ENCODE measurements at places on chromosomes 4 and X.

- H3K27me3 ChIP-seq: no peaks in the 10 kb centered on the region
- no peaks in the 10 kb centered on the region for H3K36me3 ChIP-seq
- DNase-seq: no peak
Observed at GRCh38 chrX:30910124-30910860, 21.2 kb upstream of the TAB3 start.

GRCh38 chr4:2364654-2365053, 53.8 kb downstream of the ZFYVE28 start:
- DNase-seq: peak; percentile 38
- peaks cover 19% of the 10 kb centered on the region for H3K4me1 ChIP-seq
- H3K27ac ChIP-seq: peak overlapping the region; percentile 25
- peaks cover 4% of the 10 kb centered on the region for H3K36me3 ChIP-seq

DNA sequence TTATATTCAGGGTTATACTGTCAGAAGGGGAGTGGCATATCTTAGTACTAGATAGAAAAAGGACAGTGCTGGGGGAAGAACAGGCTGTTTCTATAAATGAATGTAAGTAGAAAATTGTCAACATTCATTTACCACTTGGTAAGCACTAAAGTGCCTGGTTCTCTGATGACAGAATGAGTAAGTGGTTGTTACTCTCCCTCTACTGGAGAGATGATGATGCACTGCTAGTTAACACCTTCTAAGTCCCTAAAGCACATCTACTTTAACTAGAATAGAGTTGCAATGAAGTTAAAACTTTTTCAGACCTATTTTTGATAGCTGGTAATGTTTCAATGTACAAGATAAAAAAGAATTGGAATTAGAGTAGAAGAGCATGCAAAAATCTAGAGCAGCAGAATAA, 214.5 kb downstream of the KLHL4 start:
- DNase-seq: no peak
- no peaks in the 10 kb centered on the region for H3K27me3 ChIP-seq
- no peak overlapping the region for H3K27ac ChIP-seq
- H3K4me3 ChIP-seq: no peak overlapping the region

DNA sequence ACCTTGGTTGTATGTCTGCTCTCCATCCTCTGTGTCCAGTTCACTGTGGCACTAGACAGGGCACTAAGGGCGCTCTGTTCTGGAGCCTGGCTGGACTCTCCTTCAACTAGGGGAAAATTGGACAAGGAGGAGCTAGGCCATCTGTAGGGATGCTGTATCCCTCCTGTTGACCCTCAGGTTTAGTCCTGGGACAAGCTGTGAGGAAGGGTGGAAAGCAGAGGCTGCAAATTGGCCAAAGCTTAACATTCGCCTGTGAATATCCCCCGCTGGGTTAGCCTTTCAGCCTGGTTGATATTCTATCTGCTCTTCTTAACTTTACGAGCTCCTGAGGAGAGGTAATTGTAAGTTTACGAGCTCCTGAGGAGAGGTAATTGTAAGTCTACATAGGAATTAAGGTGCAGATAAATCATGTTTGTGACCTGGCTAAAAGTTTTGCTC, 64.4 kb upstream of the ENPEP start:
- H3K4me3 ChIP-seq: no peak overlapping the region
- peaks cover 31% of the 10 kb centered on the region for H3K27me3 ChIP-seq
- H3K27ac ChIP-seq: no peak overlapping the region
- H3K4me1 ChIP-seq: no peaks in the 10 kb centered on the region
- no peak for DNase-seq

DNA sequence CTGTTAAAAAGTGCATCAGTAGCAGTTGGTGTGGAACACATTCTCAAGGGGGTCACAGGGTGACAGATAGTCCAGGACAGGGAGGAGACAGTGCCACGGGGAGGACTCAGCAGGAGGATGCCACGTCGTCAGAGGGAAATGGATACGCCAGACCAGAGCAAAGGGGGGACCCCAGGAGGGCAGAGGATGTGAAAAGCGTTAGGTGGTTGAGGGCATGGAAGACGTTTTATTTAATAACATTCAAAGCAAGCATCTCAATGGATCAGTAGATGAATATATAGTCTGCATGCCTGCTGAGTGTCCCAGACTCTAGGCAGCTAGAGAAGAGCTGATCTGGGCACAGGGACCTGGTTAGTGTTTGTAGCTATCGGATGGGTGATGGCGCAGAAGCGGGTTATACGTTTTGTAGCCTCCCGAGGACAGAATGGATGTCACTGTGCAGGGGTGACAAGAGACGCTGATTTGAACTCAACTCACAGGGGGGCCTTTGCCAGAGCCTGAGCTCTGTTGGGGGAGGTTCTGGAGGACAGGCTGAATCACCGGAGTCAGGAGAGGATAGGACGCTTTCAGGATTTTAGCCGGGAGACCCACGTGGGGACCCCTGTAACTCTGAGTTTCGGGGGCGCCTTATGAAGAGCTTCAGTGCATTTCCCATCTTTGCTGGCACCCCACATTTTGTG, 81.3 kb downstream of the STOX2 start:
- no peaks in the 10 kb centered on the region for H3K36me3 ChIP-seq
- H3K4me3 ChIP-seq: no peak overlapping the region
- DNase-seq: no peak
- H3K4me1 ChIP-seq: no peaks in the 10 kb centered on the region
- H3K27me3 ChIP-seq: peaks cover 10% of the 10 kb centered on the region

DNA sequence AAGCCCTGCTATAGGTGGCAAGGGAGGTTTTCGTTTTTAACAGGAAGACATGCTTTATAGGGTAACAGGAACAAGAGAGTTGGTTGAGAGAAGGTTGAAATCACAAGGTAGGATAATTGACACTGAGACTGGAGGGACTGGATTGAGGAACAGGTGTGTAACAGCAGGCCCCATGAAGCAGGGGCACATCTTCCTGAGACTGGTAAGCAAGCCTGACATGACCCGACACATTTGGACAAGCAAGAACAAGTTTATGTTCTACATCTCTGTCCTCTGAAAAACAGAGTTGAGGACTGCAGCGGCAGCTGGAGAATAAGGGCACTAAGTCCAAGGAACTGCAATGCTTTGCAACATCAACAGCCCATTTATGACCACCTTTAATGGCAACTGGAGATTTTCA, 5.2 kb downstream of the RPS4X start:
- peak overlapping the region; percentile 26 for H3K4me3 ChIP-seq
- H3K4me1 ChIP-seq: peaks cover 41% of the 10 kb centered on the region
- DNase-seq: no peak
- H3K27ac ChIP-seq: peak overlapping the region; percentile 51
- H3K27me3 ChIP-seq: no peaks in the 10 kb centered on the region
- H3K36me3 ChIP-seq: peaks cover 58% of the 10 kb centered on the region

- DNase-seq: no peak
- no peaks in the 10 kb centered on the region for H3K36me3 ChIP-seq
- no peak overlapping the region for H3K4me3 ChIP-seq
- no peaks in the 10 kb centered on the region for H3K4me1 ChIP-seq
Observed at GRCh38 chrX:150508451-150509367, 59.7 kb upstream of the MTM1 start.

- H3K4me3 ChIP-seq: no peak overlapping the region
- DNase-seq: no peak
- H3K36me3 ChIP-seq: no peaks in the 10 kb centered on the region
- H3K4me1 ChIP-seq: peaks cover 10% of the 10 kb centered on the region
- no peak overlapping the region for H3K27ac ChIP-seq
- no peaks in the 10 kb centered on the region for H3K27me3 ChIP-seq
Observed at GRCh38 chr4:142282870-142283431, 563.1 kb downstream of the INPP4B start.

DNA sequence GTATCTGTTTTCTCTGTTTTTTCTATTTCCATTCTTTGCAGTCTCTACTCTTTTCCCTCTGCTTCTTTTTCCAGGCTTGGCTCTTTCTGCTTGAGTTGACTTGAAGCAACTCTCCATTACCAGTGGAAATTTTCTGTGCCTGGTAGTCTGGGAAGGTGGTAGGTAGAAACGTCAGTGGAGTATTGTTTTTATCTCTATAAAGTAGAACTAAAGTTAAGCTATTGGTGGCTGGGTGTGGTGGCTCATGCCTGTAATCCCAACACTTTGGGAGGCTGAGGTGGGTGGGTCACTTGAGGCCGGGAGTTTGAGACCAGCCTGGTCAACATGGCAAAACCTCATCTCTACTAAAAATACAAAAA, 438.1 kb upstream of the AR start:
- H3K36me3 ChIP-seq: no peaks in the 10 kb centered on the region
- no peaks in the 10 kb centered on the region for H3K27me3 ChIP-seq
- no peak for DNase-seq
- H3K4me1 ChIP-seq: no peaks in the 10 kb centered on the region
- no peak overlapping the region for H3K4me3 ChIP-seq
- H3K27ac ChIP-seq: no peak overlapping the region

DNA sequence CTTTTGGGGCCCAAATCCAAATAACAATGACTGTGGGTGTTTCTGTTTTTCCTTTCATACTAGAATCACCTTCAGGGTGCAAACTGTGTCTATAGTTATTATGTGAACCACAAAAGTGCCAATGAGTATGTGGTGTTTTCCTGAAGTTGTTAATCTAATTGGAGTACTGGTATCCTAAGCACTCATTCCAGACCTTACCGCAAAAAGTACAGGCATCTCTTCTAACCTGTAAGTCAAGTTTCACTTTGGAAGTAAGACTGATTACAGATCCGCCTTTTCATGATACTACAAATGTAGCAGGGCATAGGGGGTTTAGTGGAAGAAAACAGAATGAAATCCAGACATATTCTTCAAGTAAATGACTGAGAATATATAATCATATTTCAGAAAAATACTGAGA, 16.1 kb downstream of the COQ2 start:
- DNase-seq: no peak
- peak overlapping the region; percentile 0 for H3K27ac ChIP-seq
- H3K36me3 ChIP-seq: peaks cover 4% of the 10 kb centered on the region
- H3K4me1 ChIP-seq: peaks cover 7% of the 10 kb centered on the region
- H3K27me3 ChIP-seq: no peaks in the 10 kb centered on the region
- H3K4me3 ChIP-seq: no peak overlapping the region

DNA sequence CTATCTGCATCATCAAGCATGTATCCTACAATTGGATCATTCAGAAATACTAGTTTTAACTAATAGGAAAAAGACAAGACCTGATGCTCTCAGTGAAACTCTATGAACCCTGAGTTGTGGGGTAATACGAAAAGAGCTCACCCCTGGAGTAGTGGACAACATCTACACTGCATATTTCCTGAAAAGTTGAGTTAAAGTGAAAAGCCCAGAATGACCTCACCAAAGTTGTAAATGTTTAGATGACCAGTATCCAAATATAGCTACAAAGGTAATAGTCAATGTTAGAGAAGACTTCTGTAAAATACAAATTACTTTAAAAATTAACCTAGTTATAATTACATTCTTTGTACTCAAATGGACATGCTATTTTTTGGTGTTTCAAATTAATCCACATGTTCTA, 52.8 kb upstream of the SRPX start:
- H3K4me1 ChIP-seq: no peaks in the 10 kb centered on the region
- DNase-seq: no peak
- H3K36me3 ChIP-seq: peaks cover 9% of the 10 kb centered on the region
- H3K27me3 ChIP-seq: no peaks in the 10 kb centered on the region

GRCh38 chrX:20067709-20068561, 48.8 kb downstream of the MAP7D2 start:
- no peak for DNase-seq
- no peak overlapping the region for H3K4me3 ChIP-seq
- H3K27me3 ChIP-seq: no peaks in the 10 kb centered on the region
- H3K27ac ChIP-seq: no peak overlapping the region

DNA sequence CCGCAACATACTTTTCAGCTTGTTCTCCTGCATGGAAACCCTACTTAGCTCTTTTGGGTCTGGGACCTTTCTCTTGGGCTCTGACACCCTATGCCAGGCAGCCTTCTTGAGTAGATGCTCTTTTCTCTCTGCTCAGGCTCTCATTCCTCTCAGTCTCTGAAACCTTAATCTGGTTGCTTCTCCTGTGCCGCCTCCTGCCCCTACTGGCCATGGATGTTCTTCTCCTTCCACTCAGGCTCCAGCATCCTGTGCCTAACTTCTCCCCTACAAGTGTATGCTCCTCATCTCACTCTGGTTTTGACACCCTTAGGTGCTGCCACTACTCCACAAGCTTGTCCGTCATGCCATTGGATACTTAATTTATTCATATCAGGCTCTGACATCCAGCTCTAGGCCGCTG, 15.2 kb downstream of the BLTP1 start:
- no peak overlapping the region for H3K27ac ChIP-seq
- peaks cover 5% of the 10 kb centered on the region for H3K36me3 ChIP-seq
- H3K27me3 ChIP-seq: no peaks in the 10 kb centered on the region

DNA sequence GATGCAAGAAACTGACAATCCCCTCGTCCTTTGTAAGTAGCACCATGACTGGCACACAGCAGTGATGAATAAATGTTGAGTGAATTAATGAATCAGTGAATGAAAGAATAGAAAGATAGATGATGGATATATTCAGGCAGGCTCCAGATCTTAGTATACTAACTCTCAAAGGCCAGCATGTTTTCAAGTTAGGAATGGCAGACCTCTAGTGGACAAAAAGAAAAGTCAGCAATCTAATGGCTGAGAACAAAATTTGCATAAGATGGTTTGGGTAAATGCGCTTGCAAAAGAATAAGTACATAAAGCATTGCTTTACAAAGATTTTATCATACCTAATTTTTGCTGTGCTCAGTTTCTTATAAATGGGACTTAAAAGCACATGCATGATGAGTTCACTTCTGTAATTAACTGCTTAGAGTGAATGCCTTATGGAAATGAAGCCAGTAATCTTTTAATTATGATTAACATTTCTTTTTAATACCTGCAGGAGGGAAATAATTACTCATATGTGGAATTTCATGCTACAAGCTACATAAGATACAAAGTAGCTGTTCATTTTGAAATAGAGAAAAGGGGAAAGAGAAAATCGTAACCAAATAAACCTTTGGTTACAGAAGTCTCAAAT, 126.9 kb upstream of the GPRIN3 start:
- no peaks in the 10 kb centered on the region for H3K36me3 ChIP-seq
- peaks cover 10% of the 10 kb centered on the region for H3K4me1 ChIP-seq
- no peak for DNase-seq
- H3K27ac ChIP-seq: no peak overlapping the region
- H3K4me3 ChIP-seq: no peak overlapping the region
- no peaks in the 10 kb centered on the region for H3K27me3 ChIP-seq

DNA sequence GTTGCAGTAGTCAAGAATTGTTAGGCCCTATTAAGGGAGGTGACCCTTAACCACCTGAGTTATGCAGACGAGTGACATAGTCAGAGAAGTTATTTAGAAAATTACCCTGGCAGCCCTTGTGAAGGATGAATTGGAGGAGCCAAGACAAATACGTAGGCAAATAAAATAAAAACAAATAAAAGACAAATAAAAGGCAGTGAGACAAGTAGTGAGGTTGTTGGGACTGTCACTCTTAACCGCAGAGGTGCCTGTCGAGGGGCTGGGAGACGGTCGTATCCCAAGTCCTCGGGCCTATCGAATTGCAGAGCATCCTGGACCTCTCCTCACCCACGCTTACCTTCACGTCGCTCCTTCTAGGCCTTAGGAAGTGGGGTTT, 58.0 kb upstream of the ZC4H2 start:
- H3K27ac ChIP-seq: peak overlapping the region; percentile 98
- H3K4me1 ChIP-seq: peaks cover 11% of the 10 kb centered on the region
- H3K4me3 ChIP-seq: peak overlapping the region; percentile 87
- peaks cover 13% of the 10 kb centered on the region for H3K36me3 ChIP-seq
- no peaks in the 10 kb centered on the region for H3K27me3 ChIP-seq

GRCh38 chrX:138519296-138519695, 192.2 kb downstream of the FGF13 start:
- no peaks in the 10 kb centered on the region for H3K4me1 ChIP-seq
- no peak for DNase-seq
- no peak overlapping the region for H3K27ac ChIP-seq
- no peaks in the 10 kb centered on the region for H3K36me3 ChIP-seq
- no peaks in the 10 kb centered on the region for H3K27me3 ChIP-seq
- H3K4me3 ChIP-seq: no peak overlapping the region

GRCh38 chr4:177673985-177674489, 231.8 kb upstream of the AGA start:
- no peaks in the 10 kb centered on the region for H3K36me3 ChIP-seq
- no peak overlapping the region for H3K4me3 ChIP-seq
- H3K4me1 ChIP-seq: no peaks in the 10 kb centered on the region
- H3K27ac ChIP-seq: no peak overlapping the region
